ENCODE measurements at places on chromosomes 13 and 19. TPM values are rescaled to one million over a fixed set of nuclear protein-coding genes. Genes with fewer than 3 reads are reported as not detected.
A peak's percentile ranks its signal among the peaks of the same experiment; 100 is the strongest.

The TMEM255B gene
- 2.7 TPM for total RNA-seq

The ZNF793 gene
- total RNA-seq, result not detected

The C5AR2 gene
- not detected for total RNA-seq

The GIPC3 gene
- 9.2 TPM for total RNA-seq

The FCAR gene
- total RNA-seq, result not detected

The ZNF575 gene
- total RNA-seq, result 0.09 TPM

- no peaks in the 10 kb centered on the region for H3K36me3 ChIP-seq
- H3K27me3 ChIP-seq, result no peaks in the 10 kb centered on the region
- no peak within 1 kb of the TSS for H3K4me3 ChIP-seq
- DNase-seq, result no peak
- H3K4me1 ChIP-seq, result no peaks in the 10 kb centered on the region
These were observed at the start of gene CD177 for GRCh38 chr19:43353606-43354304. CD177 (plus strand) TSS chr19:43353686; CDS start chr19:43353715, 29 bp downstream.

- H3K27me3 ChIP-seq, result no peaks in the 10 kb centered on the region
- peaks cover 46% of the 10 kb centered on the region for H3K4me1 ChIP-seq
- H3K36me3 ChIP-seq, result peaks cover 9% of the 10 kb centered on the region
- peak overlapping the region; percentile 42 for H3K27ac ChIP-seq
These were observed 25.6 kb downstream of the EPS15L1 start for GRCh38 chr19:16446108-16446723.

DNA sequence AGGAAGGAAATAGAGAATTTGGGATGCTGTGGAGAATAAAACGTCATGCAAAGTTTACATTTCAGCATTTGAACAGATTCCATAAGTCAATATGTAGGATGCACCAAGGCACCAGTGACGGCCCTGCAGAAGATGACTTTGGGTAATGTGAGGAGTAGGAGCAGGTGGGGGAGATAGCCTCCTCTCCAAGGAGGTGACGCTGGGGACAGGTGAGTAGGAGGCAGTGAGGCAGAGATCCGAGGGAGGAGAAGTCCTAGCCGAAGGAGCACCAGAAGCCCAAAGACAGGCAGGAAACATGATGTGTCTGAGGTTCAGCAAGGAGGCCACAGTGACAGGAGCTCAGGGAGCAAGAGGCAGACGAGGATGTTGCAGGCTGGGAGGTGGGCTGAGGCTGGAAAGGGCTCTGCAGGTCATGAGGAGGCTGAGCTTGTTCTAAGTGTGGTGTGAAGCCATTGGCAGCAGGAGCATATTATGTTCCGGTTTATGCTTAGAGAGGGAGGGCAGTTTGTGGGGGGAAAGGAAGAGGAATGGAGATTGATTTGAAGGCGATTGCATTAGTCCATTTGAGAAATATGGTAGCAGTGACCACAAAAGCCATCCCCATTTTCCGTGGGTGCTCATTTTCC lies 55.7 kb upstream of the C1QTNF9 start:
- no peak overlapping the region for H3K27ac ChIP-seq
- DNase-seq, result no peak
- no peaks in the 10 kb centered on the region for H3K27me3 ChIP-seq
- peaks cover 12% of the 10 kb centered on the region for H3K36me3 ChIP-seq
- no peak overlapping the region for H3K4me3 ChIP-seq

GRCh38 chr19:33905473-33905936 lies 108.8 kb downstream of the KCTD15 start:
- no peak overlapping the region for H3K27ac ChIP-seq
- H3K4me1 ChIP-seq, result no peaks in the 10 kb centered on the region
- H3K36me3 ChIP-seq, result no peaks in the 10 kb centered on the region
- no peak for DNase-seq

DNA sequence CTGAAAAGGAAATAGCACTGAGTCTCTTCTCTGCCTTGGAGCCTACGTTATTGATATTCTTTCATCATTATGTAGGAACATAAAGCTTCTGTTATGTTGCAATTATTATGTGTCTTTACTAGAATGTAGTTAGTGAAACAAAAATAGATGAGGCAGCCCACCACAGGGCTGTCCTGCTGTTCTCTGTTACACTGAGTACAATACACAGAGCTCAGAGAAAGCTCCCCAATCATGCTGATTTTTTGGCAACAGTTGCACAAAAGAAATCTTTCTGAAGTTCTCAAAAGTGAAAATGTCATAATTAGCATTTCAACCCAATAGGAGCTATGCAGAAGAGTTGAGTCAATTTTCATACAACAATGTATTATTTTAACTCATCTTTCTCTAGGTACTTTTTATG lies 119.5 kb downstream of the EFNB2 start:
- no peak overlapping the region for H3K4me3 ChIP-seq
- no peak for DNase-seq
- no peaks in the 10 kb centered on the region for H3K36me3 ChIP-seq

DNA sequence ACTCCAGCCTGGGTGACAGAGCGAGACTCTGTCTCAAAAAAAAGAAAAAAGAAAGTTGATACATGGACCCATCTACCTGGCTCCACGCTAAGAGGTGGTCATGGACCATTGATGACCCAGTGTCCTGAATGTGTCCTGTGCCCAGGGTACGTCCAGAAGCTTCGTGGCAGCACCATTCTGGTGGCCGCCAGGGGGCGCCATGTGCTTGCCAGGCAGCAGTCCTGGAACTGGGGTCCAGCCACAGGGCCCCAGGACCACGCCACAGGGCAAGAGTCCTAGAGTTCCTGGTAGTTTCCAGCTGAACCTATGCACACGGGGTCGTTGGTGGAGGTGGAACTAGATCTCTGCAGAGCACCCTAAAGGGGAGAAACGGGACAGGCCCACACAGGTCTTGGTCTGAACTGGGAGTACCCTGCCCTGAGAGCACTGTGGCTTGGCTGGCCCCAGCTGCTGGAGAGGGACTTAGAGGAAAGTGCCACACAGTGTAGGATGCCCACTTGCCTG lies 19.9 kb upstream of the FBXO27 start:
- H3K27me3 ChIP-seq, result no peaks in the 10 kb centered on the region
- H3K4me3 ChIP-seq, result no peak overlapping the region

GRCh38 chr19:9362905-9363304 lies at the start of gene ZNF177:
ZNF177 (plus strand) TSS chr19:9363013; CDS start chr19:9378312, 15,299 bp downstream.
- no peaks in the 10 kb centered on the region for H3K4me1 ChIP-seq
- DNase-seq, result no peak
- H3K4me3 ChIP-seq, result peak within 1 kb of the TSS; percentile 30
- H3K27me3 ChIP-seq, result no peaks in the 10 kb centered on the region
- no peaks in the 10 kb centered on the region for H3K36me3 ChIP-seq

DNA sequence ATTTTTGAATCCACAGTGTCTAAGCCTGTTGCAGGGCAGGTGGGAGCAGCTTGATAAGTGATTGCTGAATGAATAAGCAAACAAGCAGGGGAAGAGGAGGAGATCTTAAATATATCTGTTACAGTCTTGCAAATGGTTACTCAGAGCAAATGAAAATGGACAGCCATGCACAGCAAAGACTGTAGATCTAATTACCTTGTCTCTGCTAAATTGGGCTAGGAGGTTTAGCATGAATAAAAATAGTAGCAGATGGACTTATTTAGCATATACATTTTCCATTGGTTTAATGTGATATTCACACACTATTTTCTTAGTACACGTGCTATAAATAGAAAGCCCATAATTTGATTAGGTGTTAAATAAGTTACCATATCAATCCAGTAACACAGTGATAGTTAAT lies 72.9 kb upstream of the FARP1 start:
- no peak overlapping the region for H3K4me3 ChIP-seq
- H3K4me1 ChIP-seq, result no peaks in the 10 kb centered on the region
- no peaks in the 10 kb centered on the region for H3K27me3 ChIP-seq

DNA sequence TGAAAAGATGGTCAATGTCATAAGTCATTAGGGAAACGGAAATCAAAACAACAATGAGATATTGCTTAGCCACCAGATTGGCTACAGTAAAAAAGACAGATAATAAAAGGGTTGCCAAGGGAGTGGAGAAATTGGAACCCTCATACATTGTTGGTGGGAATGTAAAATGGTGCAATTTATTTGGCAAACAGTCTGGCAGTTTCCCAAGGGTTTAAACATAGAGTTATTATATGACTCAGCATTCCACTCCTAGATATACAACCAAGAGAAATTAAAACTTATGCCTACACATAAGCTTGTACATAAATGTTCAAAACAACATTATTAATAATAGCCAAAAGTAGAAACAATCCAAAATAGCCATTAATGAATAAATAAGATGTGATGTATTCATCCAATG lies 9.9 kb upstream of the ZNF227 start:
- no peak overlapping the region for H3K4me3 ChIP-seq
- H3K27ac ChIP-seq, result no peak overlapping the region
- no peaks in the 10 kb centered on the region for H3K4me1 ChIP-seq

GRCh38 chr19:32902448-32902847 lies 32.9 kb upstream of the SLC7A9 start:
- H3K27ac ChIP-seq, result no peak overlapping the region
- no peaks in the 10 kb centered on the region for H3K27me3 ChIP-seq
- peaks cover 6% of the 10 kb centered on the region for H3K4me1 ChIP-seq
- DNase-seq, result no peak
- no peak overlapping the region for H3K4me3 ChIP-seq
- no peaks in the 10 kb centered on the region for H3K36me3 ChIP-seq

GRCh38 chr13:43884222-43884621 lies 4.5 kb downstream of the LACC1 start:
- no peaks in the 10 kb centered on the region for H3K27me3 ChIP-seq
- DNase-seq, result no peak
- H3K27ac ChIP-seq, result no peak overlapping the region
- H3K4me3 ChIP-seq, result no peak overlapping the region
- peaks cover 4% of the 10 kb centered on the region for H3K4me1 ChIP-seq
- H3K36me3 ChIP-seq, result peaks cover 2% of the 10 kb centered on the region

GRCh38 chr19:27966390-27966816 lies 1246.5 kb downstream of the UQCRFS1 start:
- H3K4me1 ChIP-seq, result peaks cover 10% of the 10 kb centered on the region
- no peak overlapping the region for H3K4me3 ChIP-seq

- H3K36me3 ChIP-seq, result no peaks in the 10 kb centered on the region
- H3K4me1 ChIP-seq, result no peaks in the 10 kb centered on the region
- no peak overlapping the region for H3K27ac ChIP-seq
- no peak for DNase-seq
- no peak overlapping the region for H3K4me3 ChIP-seq
- no peaks in the 10 kb centered on the region for H3K27me3 ChIP-seq
These were observed 61.6 kb upstream of the PCDH17 start for GRCh38 chr13:57569986-57570385.

GRCh38 chr19:28999724-29000433 lies 213.1 kb downstream of the UQCRFS1 start:
- no peaks in the 10 kb centered on the region for H3K4me1 ChIP-seq
- H3K27me3 ChIP-seq, result no peaks in the 10 kb centered on the region
- no peaks in the 10 kb centered on the region for H3K36me3 ChIP-seq
- H3K27ac ChIP-seq, result no peak overlapping the region

DNA sequence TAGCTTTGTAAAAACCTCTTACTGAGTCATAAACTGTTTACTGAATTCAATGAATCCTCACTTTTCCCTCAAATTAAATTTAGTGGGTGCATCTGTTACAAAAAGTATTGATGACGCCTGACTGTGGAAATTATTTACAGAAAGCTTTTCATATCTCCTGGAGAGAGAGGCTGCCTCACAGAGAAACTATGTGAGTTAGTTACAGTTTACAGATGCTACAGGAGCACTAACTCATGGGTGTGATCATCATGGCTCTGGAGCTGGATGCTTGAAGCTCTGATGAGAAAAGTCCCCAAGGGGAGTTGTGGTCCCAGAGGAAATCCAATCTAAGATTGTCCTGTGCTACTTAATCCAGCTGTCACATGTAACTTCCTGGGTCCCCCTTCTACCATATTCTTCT lies 590.8 kb downstream of the LMO7 start:
- no peaks in the 10 kb centered on the region for H3K27me3 ChIP-seq
- H3K4me3 ChIP-seq, result no peak overlapping the region
- DNase-seq, result no peak
- H3K4me1 ChIP-seq, result no peaks in the 10 kb centered on the region
- no peak overlapping the region for H3K27ac ChIP-seq

DNA sequence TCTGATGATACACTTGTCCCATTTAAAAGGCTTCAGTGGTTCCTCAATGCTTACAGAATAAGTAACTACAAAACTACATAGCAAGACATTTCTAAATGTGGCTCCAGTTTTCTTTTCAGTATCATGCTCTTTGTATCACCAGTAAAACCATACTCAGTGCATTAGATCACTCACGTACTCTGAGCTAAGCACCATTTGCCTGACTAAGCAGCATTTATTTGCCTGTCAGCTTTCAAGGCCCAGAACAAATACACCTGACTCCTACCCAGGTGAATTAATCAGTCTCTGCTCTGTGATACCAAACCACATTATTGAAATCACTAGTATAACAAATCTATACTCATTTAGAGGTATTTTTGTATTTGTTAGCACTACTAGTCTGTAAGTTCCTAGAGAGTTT lies 47.4 kb upstream of the PCDH20 start:
- no peaks in the 10 kb centered on the region for H3K27me3 ChIP-seq
- H3K4me3 ChIP-seq, result no peak overlapping the region
- DNase-seq, result no peak
- no peaks in the 10 kb centered on the region for H3K4me1 ChIP-seq

DNA sequence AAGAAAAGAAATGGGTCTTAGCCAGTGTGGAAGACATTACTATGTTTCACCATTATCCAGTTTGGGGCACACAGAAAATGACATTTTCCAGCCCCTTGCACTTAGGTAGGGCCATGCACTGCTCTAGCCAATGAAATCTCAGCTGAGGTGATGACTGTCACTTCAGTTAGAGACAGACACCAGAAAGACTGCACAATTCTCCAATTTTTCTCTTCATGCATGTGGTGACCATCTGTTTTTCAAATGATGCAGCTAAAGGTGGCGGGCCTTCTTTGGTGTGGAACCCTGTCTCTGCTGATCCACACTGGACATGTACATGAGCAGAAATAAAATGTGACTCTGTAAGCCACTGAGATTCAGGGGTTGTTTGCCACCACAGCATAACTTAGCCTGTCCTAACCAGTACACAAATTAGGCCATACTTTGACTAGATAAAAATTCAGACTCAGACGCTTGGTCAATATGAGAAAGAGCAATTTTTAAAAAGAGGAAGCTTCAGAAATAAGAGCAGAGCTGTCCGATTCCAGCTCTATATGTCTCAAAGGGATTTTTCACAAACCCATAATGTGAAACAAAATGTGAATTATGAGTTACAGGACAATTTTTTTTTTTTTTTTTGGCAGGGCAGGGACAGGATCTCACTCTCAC lies 6.7 kb downstream of the ZNF565 start:
- no peak overlapping the region for H3K4me3 ChIP-seq
- no peaks in the 10 kb centered on the region for H3K36me3 ChIP-seq
- DNase-seq, result no peak
- no peaks in the 10 kb centered on the region for H3K27me3 ChIP-seq
- no peaks in the 10 kb centered on the region for H3K4me1 ChIP-seq
- no peak overlapping the region for H3K27ac ChIP-seq

- DNase-seq, result no peak
- no peak overlapping the region for H3K4me3 ChIP-seq
- no peaks in the 10 kb centered on the region for H3K4me1 ChIP-seq
- no peak overlapping the region for H3K27ac ChIP-seq
- H3K36me3 ChIP-seq, result no peaks in the 10 kb centered on the region
These were observed 15.1 kb upstream of the FFAR2 start for GRCh38 chr19:35432911-35433310.

- DNase-seq, result no peak
- H3K4me1 ChIP-seq, result peaks cover 15% of the 10 kb centered on the region
- peak overlapping the region; percentile 100 for H3K27ac ChIP-seq
- no peaks in the 10 kb centered on the region for H3K27me3 ChIP-seq
- H3K4me3 ChIP-seq, result peak overlapping the region; percentile 54
- peaks cover 35% of the 10 kb centered on the region for H3K36me3 ChIP-seq
These were observed 790 bp upstream of the SUGT1 start for GRCh38 chr13:52651897-52652195.
